Mammary epithelial cell (primary cell): ENCODE measurements at places on chromosomes 7 and 10.

- no peak for DNase-seq
These were observed 91.8 kb downstream of the PTPRN2 start for GRCh38 chr7:158495786-158496185.

DNA sequence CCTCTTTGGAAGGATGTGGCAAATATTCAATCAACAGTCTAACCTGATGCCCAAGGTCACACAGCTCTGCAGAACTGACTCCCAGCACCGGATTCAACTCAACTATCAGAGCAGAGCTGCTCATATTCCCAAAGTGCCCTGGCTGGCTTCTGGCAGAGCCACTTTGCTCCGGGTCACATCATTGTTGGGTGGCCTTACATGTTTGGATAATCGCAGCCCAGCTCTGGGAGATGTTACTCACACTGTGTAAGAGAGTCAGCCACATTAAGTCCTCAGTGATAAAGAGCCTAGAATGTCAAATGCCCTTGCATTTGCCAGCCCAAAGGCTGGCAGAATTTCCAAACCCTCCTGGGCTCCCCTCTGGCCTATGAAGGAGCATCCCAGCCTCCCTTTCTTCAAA is 79.8 kb upstream of the PDE1C start:
- no peak for DNase-seq

GRCh38 chr7:107048783-107049418 is 4.4 kb downstream of the PRKAR2B start:
- no peak for DNase-seq

- peak; percentile 19 for DNase-seq
These were observed 17.0 kb downstream of the FAM131B start for GRCh38 chr7:143345428-143345900.

DNA sequence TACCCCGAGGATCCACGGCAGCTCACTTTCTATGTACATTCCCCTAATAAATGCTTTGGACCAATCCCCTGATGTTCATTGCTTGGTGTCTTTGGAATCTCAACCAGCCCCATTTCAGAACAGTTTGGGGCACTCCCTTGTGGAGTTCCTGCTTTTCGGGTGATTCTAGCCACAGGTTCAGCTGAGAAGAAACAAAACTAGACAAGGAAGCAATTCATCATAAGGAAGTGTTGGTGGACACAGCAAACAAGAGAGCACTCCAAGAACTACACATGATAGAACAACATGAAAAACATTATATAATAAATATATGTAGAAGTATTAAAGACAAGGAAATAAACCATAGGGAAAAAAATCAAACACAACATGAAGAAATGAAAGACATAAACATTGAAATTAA is 6.0 kb upstream of the CCDC136 start:
- DNase-seq: no peak

DNA sequence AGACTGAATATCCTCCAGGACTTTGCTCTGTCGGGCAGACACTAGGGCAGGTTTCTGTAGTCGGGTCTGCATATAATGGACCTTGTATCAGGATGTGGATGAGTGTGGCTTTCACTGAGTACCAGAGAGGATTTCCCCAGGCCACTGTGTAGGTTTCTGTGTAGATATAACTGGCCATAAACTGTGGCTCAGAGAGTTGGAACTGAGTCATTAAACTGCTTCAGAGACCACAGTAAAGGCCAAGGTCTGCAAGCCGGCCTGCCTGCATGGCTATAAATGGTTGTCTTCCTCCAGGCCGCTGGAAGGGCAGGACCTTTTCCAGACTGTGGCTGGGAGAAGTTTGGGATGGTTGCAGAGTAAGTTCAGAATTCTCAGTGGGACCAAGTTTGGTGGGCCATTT is 16.9 kb downstream of the ZNF92 start:
- no peak for DNase-seq

- peak; percentile 40 for DNase-seq
These were observed 1174.3 kb downstream of the GATA3 start for GRCh38 chr10:9228771-9229170.

DNA sequence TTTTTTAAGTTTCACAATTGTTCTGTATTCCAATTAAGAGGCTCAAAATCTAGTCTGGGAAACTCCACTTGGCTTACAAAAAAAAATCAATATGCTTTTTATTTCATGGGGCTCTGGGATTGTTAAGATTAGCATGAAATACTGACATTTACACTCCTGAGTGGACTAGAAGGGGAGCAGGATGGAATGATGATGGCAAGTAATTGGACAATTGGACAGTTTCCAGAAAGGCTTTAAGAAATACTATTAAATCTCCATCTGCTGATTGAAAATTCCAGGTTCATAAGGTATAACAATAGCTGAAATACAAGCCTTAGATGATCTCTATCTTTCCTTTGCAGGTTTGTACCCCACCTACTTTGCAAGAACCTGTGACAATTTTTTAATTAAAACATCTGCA is 184.4 kb downstream of the LRRTM3 start:
- no peak for DNase-seq

DNA sequence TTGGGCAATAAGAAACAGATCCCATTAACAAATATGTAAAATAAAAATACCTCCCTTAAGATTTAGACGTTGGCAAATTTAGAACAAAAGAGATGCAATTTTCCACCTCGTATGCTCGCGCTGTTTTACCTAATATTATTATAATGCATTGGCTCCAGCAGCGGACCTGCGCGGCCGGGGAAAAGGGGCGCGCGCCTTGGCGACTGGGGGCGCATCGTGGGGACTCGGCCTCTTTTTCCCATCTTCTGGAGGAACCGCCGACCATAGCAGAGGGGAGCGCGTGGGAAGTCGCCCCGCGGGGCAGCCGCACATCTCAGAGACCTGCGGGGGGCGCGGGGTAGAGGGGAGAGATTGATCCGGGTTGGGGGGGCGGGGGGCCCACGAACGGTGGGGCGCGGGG is 139.4 kb upstream of the MKI67 start:
- DNase-seq: no peak

- DNase-seq: peak; percentile 24
These were observed 18.3 kb downstream of the FZD9 start for GRCh38 chr7:73451780-73452398.

DNA sequence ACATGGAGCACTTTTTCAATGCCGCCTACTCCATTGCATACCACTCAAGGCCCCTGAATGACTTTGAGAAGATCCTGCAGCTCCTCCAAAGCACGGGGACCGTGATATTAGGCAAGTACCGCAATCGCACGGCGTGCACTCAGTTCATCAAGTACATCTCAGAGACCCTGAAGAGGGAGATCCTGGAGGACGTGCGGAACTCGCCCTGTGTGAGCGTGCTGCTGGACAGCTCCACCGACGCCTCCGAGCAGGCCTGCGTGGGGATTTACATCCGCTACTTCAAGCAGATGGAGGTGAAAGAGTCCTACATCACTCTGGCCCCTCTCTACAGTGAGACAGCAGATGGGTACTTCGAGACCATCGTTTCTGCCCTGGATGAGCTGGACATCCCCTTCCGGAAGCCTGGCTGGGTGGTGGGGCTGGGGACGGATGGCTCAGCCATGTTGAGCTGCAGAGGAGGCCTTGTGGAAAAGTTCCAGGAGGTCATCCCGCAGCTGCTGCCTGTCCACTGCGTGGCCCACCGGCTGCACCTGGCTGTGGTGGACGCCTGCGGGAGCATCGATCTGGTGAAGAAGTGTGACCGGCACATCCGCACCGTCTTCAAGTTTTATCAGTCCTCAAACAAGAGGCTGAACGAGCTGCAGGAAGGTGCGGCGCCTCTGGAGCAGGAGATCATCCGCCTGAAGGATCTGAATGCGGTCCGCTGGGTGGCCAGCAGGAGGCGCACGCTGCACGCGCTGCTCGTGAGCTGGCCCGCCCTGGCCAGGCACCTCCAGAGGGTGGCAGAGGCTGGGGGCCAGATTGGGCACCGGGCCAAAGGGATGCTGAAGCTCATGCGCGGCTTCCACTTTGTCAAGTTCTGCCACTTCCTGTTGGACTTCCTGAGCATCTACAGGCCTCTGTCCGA is 12.7 kb upstream of the ATP6V0E2 start:
- DNase-seq: no peak

DNA sequence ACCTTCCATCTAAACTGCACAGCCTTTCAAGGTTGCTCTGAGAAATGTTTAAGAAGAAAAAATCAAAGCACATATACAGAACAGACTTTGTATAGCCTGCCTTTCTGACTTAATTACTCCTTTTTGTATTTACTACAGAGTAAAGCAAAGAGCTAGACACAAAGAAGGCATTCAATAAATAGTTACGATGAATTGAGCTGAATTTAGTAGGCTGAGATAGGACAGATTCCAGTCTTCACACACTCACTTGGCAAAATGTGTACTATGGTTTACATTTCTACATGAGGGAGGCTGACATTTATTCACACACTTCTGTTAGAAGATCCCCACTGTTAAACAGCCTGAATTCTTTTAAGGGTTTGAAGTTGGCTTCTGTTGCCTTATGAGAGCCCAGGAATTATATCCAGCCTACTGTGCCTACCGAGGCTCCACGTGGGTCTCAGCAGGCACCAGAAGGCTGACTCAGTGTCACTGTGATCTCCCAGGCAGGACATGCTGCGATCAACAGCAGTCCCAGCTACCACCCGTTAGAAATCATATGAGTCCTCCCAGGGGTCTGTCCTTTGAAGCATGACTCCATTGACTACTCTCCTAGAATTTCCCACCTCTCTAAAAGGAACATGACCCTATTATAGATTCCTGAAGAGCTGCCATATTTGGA is 24.5 kb upstream of the SLC25A13 start:
- DNase-seq: no peak

GRCh38 chr10:13724484-13724883 is 137.7 kb downstream of the PRPF18 start:
- DNase-seq: no peak

- DNase-seq: no peak
These were observed 4.4 kb upstream of the EGR2 start for GRCh38 chr10:62820586-62820985.

GRCh38 chr10:83367036-83367435 is 772.3 kb upstream of the GHITM start:
- no peak for DNase-seq

DNA sequence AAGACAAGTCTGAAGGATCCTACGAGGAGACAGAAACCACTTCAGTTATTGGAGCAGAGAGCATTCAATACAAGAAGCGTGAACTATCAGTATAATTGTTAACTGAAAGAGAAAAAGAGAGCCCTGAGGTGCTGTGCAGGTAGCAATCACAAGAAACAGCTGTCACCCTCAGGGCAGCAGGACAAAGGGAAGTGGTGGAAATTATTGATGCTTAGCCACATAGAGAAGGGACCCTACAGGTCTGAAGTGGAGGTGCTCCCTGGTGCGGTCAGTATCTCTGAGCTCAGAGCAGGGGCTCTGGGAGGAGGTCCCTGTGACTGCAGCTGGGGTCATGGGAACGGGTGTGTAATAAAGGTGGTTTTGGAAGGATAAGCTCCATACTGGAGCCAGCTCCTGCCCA is 97.8 kb upstream of the KLF6 start:
- DNase-seq: no peak

DNA sequence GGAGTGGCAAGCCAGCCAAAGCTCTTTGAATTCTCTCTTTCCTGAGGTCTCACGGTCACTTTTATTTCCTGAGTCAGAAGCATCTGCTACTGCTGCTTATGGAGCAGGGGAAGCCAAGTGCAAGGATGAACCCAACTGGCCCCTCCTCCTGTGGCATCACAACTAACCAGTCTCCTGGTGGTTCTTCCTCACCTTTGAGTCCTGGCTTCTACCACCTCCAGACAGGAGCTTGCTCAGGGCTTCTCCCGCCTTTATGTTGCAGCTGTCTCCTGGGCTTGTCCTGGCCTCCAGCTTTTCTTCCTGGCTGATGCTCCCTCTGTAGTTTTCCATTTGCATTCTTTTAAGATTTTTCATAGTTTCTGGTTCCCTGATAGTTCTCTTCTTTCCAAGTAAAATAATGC is 349.7 kb upstream of the NRP1 start:
- no peak for DNase-seq

DNA sequence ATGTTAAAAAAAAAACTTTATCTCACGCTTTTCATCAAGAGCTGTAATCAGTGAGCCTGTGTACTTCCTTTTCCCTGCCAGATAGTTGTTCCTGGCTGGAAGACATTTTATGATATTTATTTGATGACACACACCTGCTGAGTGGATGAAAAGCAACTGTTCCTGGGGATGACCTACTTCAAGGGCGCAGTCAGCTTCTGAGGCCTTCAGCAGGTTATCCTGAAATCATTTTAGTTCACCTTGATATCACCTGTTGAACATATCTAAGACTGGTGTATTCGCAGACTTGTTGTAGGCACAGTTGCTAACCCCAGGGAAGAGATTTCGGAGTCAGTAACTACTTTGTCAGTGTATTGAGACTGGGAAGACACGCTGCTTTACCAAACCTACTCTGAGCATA is 234.5 kb upstream of the TCF7L2 start:
- DNase-seq: no peak

GRCh38 chr7:37440738-37441385 is 7.8 kb downstream of the ELMO1 start:
- no peak for DNase-seq

DNA sequence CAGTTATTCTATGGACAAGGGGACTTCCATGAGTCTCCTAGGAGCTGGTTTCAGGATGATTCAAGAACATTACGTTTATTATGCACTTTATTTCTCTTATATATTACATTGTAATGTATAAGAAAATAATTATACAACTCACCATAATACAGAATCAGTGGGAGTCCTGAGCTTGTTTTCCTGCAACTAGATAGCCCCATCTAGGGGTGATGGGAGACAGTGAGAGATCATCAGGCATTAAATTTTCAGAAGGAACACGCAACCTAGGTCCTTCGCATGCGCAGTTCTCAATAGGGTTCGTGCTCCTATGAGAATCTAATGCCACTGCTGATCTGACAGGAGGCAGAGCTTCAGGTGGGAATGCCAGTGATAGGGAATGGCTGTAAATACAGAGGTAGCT is 137.9 kb downstream of the ANKRD30A start:
- DNase-seq: no peak

- no peak for DNase-seq
These were observed 21.5 kb downstream of the GUSB start for GRCh38 chr7:65960351-65961074.

GRCh38 chr10:74439213-74439612 is 288.2 kb downstream of the ADK start:
- DNase-seq: no peak

- DNase-seq: no peak
These were observed 605.5 kb downstream of the XPNPEP1 start for GRCh38 chr10:109317746-109318366.

DNA sequence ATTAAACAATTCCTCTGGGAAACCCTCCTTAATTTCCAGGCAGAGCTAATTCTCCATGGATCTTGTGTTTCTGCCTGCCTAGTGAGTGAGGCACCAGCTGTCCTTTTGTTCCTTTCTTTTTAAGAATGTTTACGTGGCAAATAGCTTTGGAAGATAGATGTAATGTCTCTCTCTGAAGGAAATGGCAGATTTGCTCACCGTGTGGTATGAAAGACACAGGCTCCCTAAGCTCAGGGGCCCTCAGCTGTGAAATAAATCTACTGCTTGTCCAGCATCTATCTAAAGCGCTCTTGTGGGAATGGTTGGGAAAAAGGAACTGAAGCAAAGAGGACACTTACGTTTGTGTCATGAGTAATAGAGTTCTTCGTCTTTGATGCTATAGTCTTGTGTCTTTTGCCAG is 64.6 kb downstream of the FAS start:
- DNase-seq: no peak
